Activated T-helper 1 cell treated with anti-CD3 and anti-CD28 coated beads, Interleukin-2, amount 50 U/mL, for 16 hours (primary cell): ENCODE measurements at places on chromosomes 11 and 22.

DNA sequence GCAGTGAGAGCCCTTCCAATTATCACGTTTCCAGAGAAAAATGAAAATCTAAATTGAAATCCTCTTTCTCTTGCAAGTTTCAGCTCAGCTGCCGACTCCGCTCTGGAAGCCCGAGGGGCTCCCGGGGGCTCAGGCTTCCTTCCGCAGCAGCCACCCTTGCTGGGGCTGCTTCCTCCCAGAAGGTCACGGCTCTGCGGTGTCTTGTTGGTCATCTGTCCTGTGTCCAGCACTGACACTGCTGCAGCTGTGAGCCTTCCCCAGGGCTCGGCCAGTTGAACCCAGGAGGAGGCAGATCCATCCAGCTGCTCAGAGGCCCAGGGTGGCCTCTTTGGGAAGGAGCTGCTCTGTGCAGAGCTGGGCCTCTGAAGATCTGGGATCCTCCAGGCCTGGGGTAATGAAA, 1337.2 kb downstream of the TBC1D22A start:
- no peak for DNase-seq

DNA sequence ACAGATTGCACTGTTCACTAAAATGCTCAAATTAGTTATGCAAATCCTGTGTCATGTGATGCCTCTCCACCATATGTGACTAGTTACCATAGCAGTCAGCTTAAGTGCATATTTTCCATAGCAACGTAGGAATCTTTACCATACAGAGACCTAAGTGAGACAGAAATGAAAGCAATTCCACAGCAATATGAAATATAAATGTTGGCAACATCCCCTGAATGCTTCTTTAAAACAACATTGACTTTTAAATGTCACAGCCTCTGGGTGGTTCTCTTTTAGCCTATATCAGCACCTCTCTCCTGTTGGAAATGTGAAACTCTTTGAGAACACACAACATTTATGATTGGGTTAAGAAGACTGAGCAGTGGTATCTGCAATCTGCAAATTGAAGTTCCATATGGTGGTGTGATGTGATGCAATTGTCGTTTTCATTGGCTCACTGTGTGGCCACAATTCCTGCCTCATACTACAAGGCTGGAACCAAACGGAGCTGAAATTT, 814.6 kb downstream of the DLG2 start:
- DNase-seq, result no peak

DNA sequence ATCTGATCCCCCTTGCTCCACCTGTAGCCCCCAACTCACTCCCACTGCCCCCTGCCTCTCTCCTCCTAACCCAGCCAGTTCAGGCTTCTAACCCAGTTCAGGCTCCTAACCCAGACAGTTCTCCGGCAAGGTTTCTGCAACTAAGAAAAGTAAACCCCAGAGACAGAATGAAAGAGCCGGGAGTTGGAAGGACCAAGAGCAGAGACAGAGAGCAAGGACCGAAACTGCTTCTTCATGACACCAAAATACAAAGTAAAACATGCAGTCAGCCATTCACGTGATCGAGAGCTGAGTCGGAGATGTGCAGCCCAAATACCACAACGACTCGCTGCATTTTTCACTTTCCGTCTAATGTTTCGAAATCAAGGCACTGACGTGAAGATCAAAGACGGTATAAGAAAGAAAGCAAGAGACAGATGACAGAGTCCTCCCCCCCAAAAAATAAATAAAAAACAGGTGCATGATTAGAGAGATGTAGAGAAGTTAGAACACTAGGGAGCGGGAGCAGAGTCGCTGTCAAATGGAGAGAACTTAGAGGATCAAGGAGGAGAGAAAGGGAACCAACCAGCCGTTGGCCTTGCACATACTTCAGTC, 884 bp downstream of the IL10RA start:
- DNase-seq, result peak; percentile 57

GRCh38 chr11:9516113-9516512, 55.3 kb downstream of the ZNF143 start:
- no peak for DNase-seq

GRCh38 chr22:33272180-33272579, 214.0 kb upstream of the SYN3 start:
- DNase-seq, result no peak

DNA sequence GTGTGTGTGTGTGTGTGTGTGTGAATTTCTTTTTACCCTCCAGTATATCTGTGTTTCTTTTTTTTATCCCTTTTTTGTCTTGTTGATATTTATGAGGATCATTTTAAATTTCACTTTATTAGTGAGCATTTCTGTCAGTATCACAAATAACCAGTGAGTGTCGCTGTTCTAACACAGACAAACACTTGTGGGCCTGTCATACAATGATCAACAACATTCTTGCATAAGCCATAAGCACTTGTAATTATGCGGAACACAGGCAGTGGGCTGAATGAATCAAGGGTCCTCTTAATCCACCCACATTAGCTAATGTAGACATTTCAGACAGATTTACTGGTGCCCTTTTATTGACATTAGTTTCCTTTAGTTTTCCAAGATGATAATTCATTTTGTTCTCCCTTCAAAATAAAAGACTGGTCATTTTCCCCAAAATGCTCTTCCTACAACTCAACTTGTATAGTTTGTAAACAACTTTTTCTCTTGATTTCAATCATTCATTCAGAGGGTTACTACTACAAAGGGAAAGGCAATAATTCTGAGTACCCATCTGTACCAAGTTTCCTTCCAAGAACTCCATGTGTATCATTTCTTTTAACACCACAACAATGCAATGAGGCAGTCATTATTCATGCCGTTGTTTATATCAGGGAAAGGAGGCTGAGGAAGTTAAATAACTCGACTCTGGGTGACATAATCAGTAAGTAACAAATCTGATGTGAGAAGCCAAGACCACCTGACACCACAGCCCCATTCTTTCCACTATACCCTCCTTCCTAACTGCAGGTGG, 34.5 kb upstream of the ANO3 start:
- no peak for DNase-seq

DNA sequence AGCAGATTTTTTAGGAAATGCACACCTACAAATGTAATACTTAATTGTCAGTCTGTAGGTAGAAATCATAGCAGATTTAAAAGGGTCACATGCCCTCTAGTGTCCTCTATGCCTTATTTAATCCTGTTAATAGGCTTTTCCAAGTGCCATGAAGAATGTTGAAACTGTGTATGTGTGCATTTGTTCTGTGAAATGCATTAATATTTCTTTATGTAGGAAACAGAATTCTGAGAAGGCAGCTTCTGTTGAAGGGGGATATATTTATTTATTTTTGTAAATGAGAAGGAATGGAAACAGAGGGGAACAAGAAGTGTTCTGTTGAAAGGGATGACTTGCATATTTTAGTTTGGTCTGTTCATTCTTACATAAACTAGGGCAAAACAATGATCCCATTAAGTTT, 51.0 kb downstream of the SVIP start:
- DNase-seq, result no peak

DNA sequence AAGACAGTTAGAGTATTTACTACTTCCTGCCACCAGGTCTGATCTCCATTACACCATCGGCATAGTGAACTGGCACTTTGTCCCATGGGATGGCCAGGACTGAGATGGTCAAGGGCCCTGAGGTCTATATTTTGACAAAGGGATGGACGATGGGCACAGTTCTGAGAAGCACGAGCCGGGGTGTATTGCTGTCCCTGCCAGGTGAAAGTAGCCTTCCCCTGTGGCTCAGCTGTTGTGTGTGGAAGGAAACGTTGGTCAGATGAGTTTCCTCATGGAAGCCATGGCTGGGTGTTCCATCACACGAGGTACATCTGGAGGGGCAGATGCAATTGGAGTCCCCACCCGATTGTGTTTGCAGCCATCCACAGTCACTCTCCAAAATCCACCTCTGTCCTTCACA, 27.9 kb upstream of the BRSK2 start:
- no peak for DNase-seq

GRCh38 chr22:46479046-46479445, 58.4 kb downstream of the CELSR1 start:
- DNase-seq, result no peak

GRCh38 chr22:36369004-36369921, 18.5 kb downstream of the MYH9 start:
- DNase-seq, result no peak

- DNase-seq, result no peak
Measured at GRCh38 chr11:128658502-128658901, 35.4 kb upstream of the FLI1 start.

DNA sequence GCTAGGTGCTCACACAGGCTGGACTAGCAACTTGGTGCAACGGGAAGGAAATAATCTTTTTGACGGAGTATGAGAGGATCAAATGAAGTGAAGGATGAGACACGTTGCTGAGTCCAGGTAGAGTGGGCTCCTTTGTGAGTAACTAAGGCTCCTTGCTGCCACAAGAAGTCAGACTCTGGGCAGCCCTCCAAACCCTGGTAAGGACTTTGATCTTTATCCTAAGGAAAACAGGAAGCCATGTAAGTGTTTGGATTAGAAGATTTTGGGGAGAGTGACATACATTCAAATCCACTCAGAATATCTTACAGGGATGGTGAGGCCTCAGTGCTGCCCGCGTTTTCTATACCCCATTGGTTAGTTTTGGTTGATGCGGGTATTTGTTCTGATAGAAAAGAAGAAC, 155.9 kb upstream of the RAG2 start:
- DNase-seq, result no peak

GRCh38 chr11:66243782-66244535, 24.5 kb upstream of the RAB1B start:
- no peak for DNase-seq

DNA sequence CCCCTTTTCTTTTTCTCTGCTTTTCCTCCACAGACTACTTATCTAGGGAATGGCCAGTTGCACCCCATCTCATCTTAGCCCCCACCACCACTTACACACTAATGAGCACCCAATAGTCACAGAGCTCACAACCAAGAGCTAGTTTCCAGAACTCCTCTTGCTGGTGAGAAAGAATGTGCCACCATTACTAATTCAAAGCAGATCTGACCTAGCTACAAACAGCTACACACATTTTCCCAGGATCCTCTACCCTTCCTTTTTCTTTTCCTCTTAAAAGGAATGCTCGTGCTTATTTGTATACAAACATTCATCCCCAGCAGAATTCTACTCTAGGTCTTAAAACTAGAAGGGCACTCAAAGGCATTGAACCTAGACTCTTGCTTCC, 136.8 kb downstream of the CD44 start:
- DNase-seq, result no peak

- DNase-seq, result peak; percentile 37
Measured at GRCh38 chr11:75815345-75816168, 547 bp downstream of the UVRAG start.

DNA sequence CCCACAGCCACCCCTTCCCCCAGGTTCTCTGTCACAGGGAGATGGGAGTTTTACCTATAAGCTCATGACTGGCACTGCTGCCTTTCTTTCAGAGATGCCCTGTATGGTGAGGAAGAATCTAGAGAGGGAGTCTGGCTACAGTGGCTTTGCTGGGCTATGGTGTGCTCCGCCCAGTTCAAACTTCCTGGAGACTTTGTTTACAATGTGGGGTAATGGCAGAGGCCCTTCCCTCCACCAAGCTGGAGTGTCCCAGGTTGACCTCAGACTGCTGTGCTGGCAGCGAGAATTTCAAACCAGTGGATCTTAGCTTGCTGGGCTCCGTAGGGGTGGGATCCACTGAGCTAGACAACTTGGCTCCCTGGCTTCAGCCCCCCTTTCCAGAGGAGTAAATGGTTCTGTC, 143.5 kb downstream of the MSANTD4 start:
- no peak for DNase-seq

DNA sequence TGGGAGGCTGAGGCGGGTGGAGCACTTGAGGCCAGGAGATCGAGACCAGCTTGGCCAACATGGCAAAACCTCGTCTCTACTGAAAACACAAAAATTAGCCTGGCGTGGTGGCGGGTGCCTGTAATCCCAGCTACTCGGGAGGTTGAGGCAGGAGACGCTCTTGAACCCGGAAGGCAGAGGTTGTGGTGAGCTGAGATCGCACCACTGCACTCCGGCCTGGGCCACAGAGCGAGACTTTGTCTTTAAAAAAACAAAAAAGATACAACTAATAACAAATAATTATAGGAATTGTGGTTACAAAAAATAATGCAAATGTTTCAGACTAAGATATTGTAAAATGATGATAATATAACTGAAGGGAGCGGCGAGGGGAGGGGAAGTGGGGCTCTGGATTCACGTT, 90.3 kb upstream of the RTL6 start:
- no peak for DNase-seq

GRCh38 chr22:17717708-17718107, 56.6 kb downstream of the BID start:
- DNase-seq, result no peak

DNA sequence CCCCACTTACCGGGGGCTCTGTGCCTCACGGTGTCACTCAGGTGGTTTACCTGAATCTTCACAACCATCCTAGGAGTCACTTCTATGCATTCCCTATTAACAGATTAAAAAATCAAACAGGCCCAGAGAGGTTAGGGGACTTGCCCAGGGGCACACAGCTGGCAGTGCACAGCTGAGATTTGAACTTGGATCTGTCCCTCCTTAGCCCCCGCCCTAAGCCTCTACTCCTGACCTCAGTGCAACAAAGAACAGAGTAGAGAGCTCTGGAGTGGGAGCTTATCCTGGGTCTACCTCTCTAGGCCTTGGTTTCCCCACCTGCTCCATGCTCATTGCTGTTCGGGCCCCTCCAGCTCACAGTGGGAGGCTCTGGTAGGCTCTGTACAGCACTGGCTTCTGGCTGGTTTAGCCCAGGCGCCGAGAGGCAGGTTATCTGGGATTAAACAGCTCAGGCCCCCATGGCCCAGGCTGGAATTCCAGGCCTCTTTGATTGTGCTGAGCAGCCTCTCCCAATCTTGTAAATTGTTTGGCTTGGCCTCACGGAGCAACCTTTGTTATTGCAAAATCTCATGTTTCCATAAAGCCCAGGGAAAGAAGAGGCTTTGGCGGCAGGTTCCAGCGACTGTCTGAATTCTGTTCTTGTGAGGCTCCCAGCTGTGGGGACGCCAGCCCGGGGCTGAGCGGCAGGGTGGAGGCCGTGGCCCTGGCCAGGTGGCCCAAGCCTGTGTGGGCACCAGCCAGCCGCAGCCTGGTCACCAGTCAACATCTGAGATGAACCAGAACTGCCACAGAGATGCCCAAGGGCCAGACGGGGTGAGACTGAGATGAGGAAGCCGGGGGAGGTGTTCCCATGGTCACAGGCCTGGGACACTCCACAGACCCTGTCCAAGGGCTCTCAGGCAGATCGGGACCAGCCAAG, 28.9 kb upstream of the SHISAL1 start:
- no peak for DNase-seq

DNA sequence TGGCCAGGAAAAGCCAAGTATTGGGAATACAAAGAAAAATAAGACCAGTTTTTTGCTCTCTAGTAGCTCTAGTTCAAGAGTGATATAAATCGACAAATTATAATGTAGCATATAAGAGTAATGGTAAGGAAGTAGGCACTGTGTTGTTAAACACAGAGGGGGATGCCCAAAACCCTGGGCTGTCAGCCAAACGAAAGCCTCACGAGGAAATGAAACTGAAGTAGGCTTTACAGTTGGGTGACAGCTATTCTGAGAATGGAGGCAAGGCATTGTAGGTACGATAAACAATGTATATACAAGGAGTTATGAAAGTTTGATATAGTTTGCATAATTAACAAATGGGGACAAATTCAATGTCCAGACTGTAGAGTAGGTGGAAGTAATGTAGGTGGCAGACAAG, 176.4 kb downstream of the FAM181B start:
- DNase-seq, result no peak

- no peak for DNase-seq
Measured at GRCh38 chr22:46036558-46037408, 59.8 kb upstream of the WNT7B start.
